ENCODE measurements at places on chromosomes 16 and 17.

- DNase-seq: no peak
Measured at GRCh38 chr16:4772351-4772750, 5.4 kb upstream of the ZNF500 start.

DNA sequence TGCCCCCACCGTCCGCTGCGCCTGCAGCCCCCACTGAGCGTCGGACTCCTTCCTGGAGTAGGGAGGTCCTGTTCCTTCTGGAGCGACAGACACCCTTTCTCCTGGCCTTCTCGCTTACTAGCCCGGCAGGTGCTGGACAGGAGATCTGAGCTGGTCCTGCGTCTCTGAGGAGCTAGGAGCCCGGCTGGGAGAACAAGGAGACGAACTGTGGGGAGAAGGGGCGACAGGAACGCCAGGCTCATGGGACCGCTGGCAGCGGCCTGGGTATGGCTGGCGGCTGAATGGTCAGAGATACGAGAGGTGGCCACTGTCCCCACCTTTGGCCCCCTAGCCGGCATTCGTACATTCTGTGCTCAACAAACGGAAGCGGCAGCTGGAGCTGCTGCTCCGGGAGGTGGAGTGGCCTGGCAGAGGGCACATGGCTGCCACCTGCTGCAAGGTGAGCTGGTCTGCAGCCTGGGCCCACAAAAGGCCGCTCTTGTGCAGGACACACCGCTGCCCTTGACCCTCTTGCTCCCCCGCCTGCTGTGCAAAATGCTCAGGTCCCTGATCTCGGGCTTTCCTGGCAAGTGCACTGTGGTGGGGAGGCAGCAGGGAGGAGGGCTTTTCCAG is 2066.7 kb downstream of the TP53TG3F start:
- no peak for DNase-seq

DNA sequence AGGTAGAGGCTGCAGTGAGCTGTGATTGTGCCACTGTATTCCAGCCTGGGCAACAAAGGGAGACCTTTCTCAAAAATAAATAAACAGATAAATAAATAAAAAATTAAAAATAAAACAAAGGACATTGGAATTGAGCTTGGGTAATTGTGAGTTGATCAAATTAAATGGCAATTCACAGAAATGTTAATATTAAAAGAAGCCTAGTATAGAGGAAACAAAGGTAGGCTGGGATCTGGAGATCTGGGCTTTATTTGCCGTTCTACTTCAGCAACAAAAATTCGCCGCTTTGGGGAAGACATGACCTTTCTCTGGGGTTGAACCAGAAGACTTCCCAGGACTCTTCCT is 332 bp upstream of the VPS25 start:
- DNase-seq: no peak

DNA sequence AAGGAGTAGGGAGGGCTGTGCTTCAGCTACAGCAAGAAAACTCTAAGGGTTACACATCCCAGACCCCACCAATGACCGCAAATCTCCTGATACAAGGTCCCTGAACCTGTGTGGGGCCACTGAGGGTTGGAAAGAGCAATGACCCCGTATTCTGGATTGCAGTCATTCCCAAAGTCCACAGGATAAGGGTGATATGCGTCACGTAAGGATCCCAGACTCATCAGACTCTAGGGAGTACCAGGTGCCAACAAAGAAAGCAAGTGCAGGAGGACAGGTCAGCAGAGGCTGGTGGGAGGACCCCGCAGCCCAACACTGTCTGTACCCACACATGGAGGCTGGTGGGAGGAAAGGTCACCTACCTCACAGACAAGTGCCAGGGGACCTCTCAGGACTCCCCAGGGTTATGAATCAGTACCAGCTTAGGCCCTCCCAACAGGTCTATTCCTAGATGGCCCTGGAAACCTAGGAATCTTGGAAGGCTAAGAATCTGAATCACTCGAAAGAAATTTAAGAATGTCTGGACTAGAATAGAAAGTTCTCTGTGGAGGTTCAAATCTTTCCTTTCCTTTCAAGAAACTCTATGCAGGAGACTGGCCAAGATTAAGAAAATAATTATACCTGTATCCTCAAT is 16.2 kb downstream of the PITPNA start:
- no peak for DNase-seq

- no peak for DNase-seq
Measured at GRCh38 chr16:66471264-66471663, 44.2 kb downstream of the BEAN1 start.

- no peak for DNase-seq
Measured at GRCh38 chr16:83878838-83879237, 20.1 kb upstream of the MLYCD start.

DNA sequence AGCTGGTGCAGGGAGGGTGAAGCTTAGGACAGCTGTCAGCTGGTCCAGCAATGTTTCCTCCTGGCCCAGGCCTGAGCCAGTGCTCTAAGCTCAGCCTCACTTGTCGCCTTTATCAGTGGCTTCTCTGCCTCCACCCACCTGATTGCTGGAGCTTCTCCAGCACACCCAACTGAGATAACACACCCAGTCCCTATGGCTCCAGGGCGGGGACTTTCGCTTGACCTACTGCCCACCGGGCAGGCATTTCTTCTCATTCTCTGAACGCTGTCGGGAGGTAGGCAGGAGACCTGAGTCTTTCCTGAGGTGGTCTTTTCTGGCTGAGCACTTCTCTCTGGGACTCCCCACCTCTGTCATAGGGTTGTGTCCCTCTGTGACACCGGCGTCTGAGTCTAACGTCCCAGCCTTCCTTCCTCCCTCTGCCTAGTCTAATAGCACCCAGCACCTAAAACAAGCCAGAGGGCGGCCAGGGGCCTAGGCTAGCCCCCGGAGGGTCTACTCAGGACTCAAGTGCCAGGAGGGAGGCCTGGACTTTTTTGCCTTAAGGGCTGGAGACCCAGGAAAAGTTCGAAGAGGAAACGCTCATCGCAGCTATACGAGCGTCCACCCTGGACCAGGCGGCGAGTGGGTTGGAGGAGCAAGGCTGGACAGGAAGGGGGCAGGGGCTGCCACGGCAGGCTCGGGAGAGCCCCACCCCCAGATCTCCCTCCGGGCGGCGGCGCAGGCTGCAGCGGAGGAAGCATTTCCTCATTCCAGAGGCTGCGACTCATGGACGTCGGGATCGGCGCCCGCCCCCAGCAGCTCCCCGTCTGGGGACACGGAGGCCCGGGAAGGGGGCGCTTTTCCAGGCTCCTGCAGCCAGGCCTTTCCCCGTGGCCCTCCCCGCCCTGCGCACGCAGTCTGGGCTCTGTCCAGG is 756 bp downstream of the TAX1BP3 start:
- no peak for DNase-seq

- no peak for DNase-seq
Measured at GRCh38 chr17:8324923-8325322, 14.7 kb upstream of the ODF4 start.

DNA sequence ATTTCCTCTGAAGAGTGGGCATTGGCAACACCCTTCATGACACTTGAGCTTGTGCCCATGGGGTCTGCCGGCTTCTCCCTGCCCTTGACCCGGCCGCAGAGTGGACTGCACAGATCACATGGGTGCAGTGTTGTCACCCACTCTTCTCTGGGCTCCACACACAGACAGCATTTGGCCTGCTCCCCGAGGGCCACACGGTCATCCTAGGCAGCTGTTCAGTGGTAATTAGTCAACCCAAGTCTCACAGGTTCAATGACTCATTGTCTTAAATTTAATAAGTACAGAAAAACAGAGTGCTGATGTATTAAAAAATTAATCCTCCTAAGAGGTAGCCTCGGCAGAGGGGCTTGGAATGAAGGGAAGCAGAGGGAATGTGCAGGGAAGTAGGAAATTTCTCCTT is 204.8 kb downstream of the MSI2 start:
- no peak for DNase-seq

DNA sequence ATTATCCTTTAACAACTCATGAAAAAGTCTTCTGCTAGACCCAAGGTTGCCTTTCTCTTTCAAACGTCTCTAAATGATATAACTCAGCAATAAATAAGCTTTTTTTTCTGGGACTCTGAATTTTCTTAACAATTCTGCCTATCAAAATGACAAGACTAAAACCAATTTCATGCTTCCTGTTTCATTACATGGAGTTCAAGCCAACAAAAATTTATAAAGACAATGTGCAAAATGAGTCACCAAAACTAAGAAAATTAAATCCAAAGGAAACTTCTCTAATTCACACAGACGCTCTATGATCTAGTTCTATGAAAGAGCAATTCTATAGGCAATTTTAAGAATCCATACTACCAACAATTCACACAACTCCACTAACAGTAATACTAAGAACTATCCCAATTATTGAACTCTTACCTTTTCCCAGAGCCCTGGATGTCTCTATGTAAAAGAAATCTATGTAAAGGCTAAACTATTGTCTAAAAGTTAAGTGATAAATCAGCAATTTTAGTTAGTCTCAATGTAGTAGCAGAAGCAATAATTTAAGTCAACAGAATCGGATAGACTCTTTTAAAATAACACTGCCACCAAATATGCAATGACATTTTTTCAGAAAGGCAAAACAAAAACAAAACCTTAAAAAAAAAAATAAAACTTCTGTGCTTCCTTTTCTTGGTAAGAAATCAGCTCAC is 44.2 kb downstream of the ZZEF1 start:
- no peak for DNase-seq

- DNase-seq: no peak
Measured at GRCh38 chr16:85677383-85677967, 11.3 kb downstream of the GINS2 start.

DNA sequence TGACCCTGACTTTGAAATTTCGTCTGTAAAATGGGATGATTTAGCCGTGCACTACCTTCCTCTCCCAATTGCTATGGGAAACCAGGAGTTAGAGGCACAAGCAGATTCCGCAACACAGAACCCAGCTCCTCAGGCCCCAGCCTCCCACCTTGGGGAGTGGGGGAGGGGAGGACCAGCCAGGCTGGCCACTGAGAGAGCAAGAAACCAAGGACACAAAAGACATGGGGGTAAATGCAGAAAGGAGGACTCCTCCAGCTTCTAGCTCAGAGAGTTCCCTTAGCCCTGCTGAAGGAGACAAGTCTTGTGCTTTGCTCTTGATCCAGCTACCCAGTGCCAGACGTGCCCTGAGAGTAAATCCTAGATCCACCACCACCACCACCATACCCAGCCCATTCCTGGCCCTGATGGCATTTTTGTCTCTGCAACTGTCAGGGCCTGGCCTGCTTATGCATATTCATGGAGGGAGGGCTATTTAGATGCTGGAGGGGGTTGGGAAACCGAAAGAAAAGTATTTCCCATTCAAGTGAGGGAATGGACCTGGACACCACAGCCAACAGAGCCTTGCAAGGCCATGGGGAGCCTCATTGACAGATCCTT is 25.9 kb downstream of the PITPNM3 start:
- DNase-seq: no peak

- DNase-seq: no peak
Measured at GRCh38 chr16:51753467-51754127, 602.5 kb upstream of the SALL1 start.

DNA sequence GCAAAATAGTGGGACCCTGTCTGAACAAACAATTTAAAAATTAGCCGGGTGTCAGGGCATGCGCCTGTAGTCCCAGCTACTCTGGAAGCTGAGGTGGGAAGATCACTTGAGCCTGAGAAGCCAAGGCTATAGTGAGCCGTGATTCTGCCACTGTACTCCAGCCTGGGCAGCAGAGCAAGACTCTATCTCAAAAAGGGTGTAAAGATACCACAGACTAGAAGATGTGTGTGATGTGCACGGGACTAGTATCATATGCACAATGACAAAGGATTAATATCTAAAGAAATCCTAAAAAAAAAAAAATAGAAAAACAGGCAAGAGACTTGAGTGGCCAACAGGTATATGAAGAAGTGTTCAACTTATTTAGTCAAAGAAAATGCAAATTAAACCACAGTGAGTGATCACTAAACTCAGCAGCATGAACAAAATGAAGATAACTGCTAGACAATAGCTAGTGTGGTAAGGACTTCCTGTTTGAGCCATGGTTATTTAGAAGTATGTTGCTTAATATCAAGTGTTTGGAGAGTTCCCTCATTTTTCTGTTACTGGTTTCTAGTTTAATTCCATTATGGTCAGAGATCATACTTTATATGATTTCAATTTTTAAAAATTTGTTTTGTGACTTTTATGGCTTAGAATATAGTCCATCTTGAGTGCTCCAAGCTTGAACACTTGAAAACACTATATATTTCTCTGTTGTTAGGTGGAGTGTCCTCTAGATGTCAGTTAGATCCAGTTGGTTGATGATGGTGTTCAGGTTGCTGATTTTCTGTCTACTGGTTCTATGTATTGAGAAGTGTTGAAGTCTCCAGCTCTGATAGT is 14.7 kb upstream of the SLX4 start:
- DNase-seq: peak; percentile 44

DNA sequence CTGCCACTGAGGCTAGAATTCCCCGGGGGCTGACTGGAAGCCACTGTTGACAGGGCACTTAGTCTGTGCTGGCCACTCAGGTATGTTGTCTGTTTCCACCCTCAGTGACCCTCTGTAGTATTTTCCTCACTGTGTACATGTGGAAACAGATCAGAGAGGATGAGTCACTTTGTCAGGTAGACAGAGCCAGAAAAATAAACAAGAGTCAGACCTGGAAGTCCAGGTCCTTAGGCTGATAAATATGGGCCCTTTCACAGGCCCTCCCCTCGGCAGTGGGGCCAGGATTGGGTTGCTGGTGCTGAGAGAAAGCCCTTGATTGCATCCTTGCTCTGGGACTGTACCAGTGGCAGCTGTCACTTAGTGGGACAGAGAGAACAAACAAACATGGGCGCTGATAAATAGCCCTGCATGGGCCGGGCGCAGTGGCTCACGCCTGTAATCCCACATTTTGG is 21.3 kb downstream of the PGS1 start:
- DNase-seq: no peak

DNA sequence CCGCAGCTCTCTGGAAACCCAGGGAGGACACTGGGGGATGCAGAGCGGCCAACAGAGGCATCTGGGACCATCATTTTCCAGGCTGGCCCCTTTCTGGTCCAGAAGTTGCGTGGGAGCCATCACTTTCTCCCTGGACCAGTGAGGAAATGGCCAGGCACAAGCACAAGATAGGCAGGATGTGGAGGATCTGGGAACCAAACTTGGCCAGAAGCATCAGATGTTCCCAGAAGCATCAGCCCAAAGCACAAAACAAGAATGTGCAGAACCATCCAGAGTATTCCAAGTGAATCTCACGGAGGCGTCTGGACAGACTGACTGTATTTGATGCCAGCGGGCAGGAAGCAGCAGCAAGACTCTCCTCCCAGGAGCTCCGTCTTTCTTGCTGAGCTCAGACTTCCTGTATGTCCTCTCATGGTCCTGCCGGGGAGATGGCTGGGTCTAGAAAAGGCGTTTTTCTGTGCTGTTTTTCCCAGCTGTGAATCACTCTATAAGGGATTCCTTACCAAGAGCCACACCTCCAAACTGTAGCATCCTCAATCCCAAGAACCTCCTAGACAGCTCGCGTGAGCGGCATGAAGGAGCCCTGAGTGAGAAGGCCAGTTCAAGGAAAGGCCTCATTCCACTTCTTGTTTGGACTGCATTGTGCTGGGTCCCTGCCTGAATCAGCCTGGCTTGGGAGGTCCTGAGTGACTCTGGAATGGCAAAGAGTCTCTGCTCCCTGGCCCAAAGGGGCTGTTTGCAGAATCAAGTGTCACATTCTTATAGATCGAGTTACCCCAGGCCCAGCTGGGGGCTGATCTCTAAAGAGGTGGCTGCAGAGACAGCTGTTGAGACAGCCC is 49.5 kb upstream of the MTSS2 start:
- no peak for DNase-seq

GRCh38 chr17:75561927-75562603 is 25.5 kb upstream of the MYO15B start:
- DNase-seq: no peak
